ENCODE measurements at places on chromosomes 1 and 21.

- peak; percentile 91 for DNase-seq
Measured at GRCh38 chr1:52707927-52708655, 9.9 kb upstream of the COA7 start.

- DNase-seq = no peak
Measured at GRCh38 chr1:162951553-162952315, 90.8 kb upstream of the CCDC190 start.

GRCh38 chr1:219385787-219386427 lies 212.2 kb downstream of the LYPLAL1 start:
- peak; percentile 36 for DNase-seq

DNA sequence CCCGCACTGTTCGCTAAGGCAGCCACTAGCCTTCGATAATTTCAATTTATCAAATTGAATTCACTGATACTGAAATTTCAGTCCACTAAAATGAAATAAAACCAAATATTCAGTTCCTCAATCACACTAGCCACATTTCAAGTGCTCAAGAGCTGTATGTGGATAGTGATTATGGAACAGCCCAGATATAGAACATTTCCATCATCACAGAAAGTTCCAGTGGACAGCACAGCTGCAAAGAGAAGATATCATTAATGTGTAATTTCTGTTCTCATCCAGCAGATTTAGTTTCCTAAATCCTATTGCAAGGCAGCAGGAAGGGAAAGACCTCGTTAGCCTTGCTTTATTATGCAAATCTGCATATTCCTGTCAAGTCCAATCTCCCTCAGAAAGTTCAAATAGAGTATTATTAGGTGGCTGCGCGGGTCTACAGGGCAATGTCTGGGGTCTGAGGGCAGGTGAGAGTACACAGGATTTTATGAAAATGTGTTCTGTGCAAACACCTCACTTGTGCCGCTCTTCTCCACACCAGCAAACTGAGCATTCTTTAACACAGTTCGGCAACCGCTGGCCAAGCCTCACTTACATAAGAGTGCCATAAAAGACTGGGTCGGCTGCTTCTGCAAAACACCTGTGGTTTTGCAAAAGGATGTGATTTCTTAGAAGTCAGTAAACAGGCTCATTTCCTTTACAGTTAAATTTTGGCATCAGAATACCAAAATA lies 22.4 kb downstream of the CAPZB start:
- DNase-seq = no peak

DNA sequence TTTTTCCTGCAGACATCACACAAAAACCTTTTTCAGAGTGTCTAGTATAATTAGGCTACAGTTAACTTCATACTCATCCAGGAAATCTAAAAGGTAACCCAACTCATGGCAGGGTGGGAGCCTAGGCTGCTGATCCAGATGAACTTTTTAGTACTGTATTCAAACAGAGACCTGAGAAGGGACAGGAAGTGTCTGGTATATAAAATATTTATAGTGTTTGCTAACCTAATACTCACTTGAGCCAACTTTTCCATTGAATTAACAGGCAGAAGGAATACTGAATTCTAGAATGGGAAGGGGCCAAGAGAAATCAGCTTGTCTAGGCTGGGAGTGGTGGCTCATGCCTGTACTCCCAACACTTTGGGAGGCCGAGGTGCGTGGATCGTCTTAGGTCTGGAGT lies 22.2 kb upstream of the NKAIN1 start:
- no peak for DNase-seq

DNA sequence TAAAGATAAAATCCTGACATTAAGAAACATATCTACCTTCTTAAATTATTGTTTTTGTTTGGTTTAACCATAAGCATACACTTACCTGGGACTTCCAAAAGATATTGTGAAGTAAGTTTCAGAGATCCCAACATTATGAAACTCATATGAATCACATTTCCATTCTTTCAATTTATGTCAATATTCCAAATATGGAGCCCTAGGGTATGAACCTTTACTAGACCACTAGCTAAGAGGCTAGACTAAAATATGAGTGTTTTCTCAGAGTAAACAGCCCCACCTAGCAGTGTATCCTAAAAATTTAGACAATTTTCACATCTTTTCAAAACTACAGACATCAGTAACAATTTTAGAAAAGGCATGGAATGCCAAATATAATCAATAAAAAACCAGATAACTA lies 24.4 kb downstream of the SCAF4 start:
- DNase-seq = no peak

DNA sequence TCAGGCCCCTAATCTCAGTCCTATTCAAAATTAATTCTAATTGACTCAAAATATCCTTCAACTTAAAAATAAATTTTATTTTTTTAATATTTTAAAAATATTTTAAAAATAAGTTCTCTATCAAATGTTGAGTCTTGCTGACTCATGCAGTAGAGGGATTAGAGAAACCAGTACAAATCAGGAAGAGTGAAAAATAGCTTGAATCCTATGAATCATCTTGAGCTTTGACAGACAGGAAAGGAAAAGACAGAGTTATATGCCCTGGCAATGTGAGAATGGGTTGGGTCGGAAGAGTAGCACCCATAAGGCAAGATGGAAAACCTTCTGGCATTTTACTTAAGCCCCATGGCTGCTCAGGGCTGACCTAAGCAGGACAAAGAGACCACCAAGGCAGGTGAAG lies 346.6 kb upstream of the RUNX1 start:
- DNase-seq = peak; percentile 45

DNA sequence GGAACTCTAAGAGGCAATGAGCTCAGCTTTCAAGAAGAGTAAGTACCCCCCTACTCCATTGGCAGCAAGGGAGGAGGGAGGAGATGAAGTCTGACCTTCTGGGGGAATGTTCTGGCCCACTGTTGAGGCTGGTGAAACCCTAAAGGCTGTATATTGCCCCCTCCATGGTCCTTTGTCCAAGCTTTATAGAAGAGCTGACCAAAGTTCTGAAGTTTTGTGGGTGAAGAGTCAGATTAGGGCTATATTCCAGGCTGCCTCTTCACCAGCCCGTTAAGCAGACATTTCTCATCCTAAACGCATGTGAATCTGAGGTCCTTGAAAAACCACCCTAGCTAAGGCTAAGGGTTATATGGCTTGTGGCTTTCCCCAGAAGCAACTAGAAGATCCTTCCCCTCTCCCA lies 1.4 kb downstream of the C1orf94 start:
- no peak for DNase-seq

GRCh38 chr1:234862944-234863515 lies 253.1 kb upstream of the IRF2BP2 start:
- peak; percentile 54 for DNase-seq

DNA sequence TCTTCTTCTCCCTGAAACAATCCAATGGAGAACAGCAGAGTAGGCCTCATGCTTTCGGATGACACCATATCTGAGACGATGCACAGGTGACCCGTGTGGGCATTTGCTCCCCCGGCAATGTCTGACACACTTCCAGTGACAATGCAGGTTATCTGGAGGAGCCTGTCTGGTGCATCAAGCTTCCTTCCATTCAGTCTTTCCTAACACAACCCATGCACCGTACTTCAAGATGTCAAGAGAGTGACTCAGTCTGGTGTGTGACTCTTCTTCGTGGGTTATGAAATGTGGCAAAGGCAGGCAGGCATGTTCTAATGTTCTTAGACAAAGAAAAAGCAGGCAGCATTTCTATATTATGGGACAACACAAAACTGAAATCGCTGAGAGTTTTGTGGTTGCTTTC lies 159.1 kb downstream of the EDEM3 start:
- DNase-seq = peak; percentile 52

DNA sequence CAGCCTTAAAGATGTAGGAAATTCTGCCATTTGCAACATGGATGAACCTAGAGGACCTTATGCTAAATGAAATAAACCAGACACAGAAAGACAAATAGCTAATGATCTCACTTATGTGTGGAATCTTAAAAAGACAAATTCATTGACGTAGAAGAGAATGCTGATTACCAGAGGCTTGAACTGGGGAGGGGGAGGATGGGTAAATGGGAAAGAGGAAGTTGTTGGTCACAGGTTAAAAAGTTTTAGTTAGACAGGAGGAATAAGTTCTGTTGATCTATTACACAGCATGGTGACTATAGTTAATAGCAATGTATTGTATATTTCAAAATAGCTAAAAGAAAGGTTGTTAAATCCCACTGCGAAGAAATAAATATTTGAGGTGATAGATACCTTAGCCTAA lies 62.8 kb downstream of the PKN2 start:
- DNase-seq = no peak

- DNase-seq = no peak
Measured at GRCh38 chr1:239174880-239175279, 211.5 kb upstream of the CHRM3 start.

- no peak for DNase-seq
Measured at GRCh38 chr1:28577738-28578536, 14.1 kb upstream of the RAB42 start.

GRCh38 chr1:224724566-224724965 lies 108.4 kb downstream of the CNIH3 start:
- no peak for DNase-seq

DNA sequence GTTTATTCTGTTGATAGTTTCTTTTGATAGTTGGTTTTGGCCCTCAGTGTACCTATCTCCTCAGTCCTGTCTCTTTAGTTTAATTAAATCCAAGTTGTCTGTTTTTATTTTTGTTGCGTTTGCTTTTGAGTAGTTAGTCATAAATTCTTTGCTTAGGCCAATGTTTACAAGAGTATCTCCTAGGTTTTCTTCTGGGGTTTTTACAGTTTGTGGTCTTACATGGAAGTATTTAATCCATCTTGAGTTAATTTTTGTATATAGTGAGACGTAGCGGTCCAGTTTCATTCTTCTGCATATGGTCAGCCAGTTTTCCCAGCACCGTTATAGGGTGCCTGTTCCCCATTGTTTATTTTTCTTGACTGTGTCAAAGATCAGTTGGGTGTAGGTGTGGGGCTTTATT lies 139.4 kb downstream of the POU2F1 start:
- DNase-seq = peak; percentile 25

GRCh38 chr21:34995979-34996303 lies 53.2 kb downstream of the RUNX1 start:
- DNase-seq = no peak

DNA sequence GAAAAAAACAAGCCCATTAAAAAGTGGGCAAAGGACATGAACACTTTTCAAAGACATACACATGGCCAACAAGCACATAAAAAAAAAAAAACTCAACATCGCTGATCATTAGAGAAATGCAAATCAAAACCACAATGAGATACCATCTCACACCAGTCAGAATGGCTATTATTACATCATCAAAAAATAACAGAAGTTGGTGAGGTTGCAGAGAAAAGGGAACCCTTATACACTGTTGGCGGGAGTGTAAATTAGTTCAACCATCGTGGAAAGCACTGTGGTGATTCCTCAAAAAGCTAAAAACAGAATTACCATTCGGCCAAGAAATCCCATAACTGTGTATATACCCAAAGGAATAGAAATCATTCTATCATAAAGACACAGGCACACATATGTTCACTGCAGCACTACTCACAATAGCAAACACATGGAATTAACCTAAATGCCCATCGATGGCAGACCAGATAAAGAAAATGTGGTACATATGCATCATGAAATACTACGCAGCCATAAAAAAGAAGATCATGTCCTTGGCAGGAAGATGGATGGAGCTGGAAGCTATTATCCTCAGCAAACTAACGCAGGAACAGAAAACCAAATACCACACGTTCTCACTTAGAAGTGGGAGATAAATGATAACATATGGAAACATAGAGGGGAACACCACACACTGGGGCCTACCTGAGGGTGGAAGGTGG lies 70.1 kb downstream of the INTS7 start:
- no peak for DNase-seq

DNA sequence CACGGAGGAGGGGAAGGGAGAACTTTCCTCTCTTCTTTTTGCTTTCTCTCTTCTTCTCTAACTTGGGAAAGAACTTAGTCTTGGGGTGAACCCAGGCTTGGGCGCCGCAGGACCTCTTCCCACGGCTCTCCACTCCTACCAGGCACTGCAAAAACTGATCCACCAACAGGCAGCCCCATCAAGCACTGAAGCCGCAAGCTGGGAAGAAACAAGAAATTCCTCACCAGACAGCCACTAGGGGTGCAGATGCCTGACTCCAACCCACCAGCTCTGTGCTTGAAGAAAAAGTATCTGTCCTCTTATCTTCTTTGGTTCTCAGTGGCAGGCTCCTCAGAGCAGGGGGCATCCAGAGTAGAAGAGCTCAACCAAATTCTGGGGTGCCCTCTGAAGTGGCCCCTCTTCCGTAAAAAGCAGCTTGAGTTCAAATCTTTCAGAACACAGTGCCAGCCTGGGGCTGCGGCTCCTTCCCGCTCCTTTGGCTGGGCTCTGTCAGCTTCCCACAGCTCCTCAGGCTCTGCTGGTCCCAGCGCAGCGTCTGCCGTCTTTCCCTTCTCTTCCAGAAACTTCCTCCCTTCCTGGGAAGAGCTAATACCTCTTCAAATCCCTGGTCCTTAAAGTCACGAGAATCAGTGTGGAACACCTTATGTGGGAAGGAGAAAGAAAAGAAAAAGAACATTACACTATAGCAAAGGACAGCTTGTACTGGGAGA lies 2.4 kb downstream of the SLC41A1 start:
- DNase-seq = no peak

GRCh38 chr1:54120698-54121481 lies 31.9 kb downstream of the CDCP2 start:
- DNase-seq = peak; percentile 24

GRCh38 chr1:87335175-87335884 lies 6.7 kb downstream of the LMO4 start:
- peak; percentile 26 for DNase-seq

DNA sequence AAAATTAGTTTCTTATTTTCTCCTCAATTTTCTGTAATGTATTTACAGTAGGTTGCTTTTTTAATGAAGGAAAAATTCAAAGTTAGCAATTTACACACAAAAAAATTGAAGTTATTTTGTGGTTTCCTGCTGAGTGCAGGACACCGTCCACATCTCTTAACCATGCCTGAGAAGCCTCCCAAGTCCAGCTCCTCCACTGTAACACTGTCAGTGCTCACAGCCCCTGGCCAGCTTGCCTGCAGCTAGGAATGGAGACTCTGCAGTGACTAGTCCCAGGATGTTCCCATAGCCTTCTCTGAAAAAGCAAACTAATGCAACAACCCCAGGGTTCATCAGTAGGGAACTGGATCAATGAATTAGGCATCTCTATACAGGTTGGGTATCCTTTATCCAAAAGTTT lies 3.5 kb downstream of the A3GALT2 start:
- DNase-seq = no peak

DNA sequence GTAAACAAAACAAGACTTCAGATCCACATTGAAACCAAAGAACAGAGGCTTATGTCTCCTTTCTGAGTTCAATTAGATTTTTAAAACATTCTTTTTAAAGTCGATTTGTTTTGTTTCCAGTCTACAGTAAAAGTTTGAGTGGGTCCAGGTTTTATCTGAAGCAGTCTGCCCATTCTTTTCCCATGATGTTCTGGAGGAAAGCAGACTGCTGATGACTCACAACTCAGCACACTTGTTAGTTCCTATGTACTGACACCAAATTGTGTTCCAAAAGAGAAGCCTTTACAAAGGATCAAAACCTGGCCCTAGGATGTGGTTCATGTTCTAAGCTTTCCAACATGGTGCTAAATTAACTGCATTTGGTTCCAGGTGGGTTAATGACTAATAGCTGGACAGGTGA lies 11.4 kb upstream of the CCN1 start:
- peak; percentile 93 for DNase-seq

DNA sequence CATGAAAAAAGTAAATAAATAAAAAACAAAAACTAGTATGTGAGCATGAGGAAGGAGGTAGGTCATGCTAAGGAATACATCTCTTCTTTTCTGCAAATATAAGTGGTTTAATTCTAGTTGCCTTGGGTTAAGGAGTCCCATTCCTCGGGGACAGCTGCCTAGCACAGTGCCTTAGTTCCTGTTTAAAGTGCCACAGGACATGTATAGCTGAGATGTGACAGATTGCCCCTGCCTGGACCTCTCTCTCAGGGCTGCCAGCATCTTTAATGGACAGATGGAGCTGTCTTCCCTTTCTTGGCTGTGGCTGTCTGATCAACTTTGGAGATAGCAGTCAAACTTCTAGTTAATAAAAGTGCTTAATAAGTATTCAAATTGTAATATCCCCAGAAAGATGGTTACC lies 50.0 kb downstream of the TSEN15 start:
- no peak for DNase-seq
